CD4-positive, alpha-beta memory T cell (primary cell): ENCODE measurements at places on chromosomes 5 and 9. TPM values are rescaled to one million over a fixed set of nuclear protein-coding genes. Genes with fewer than 3 reads are reported as not detected.

DNA sequence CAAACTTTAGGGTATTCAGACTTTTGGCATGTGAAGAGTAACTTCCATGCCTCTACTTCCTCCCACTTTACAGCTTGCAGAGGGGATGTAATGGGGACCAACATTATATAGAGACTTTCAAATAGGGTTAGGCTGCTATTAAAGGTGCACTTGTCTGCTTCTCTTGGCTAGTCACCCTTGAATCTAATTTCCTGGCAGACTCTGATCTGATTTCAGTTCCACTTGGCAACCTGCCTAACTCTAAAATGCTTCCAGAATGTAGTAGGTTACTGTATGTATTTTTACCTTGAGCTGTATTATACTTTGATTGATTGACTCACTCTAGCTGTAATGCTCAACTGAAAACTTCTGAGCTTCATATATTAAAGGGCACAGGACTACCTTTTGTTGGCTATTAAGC, 693.4 kb downstream of the KCTD16 start:
- no peak for DNase-seq

- DNase-seq: no peak
Measured at GRCh38 chr5:14261856-14262611, 118.9 kb downstream of the TRIO start.

DNA sequence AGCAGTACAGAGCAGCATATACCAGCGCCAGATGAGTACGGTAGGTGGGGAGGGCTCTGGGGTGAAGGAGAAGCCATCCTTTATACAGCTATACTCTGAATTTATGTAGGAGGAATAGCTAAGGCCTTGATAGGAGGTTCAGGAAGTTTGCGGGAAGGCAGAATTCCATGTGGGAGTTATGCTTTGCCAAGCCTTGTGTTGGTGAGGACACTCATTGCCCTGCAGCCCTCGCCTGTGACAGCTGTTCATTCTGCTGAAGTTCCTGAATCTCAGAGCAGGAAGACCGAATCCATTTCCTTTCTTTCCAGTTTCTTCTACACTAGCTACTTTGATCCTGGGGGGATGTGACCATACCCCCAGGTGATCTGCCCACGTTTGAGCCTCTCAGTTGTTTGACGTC, 7.7 kb downstream of the MFAP3 start:
- DNase-seq: no peak

DNA sequence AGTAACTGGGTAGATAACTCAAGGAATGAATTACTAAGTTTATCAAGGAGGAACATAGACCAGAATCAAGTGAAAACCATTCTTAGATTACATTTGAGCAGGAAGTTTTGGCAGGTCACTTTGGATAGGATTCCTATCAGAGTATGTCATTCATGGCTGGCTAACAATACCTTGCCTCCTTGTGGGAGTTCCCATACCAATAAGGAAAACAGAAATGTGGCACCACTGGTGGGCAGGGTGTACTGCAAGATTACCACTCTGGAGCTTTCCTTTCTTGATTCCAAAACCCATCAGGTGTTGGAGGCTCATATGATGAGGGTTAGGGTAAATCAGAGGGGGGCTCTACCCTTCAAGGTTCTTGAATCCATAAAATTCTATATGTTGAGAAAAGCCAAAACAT, 18.6 kb upstream of the SPATA31D1 start:
- DNase-seq: no peak

GRCh38 chr5:73793911-73794310, 167.9 kb downstream of the ARHGEF28 start:
- no peak for DNase-seq

GRCh38 chr5:113809626-113810025, 296.1 kb downstream of the YTHDC2 start:
- no peak for DNase-seq

DNA sequence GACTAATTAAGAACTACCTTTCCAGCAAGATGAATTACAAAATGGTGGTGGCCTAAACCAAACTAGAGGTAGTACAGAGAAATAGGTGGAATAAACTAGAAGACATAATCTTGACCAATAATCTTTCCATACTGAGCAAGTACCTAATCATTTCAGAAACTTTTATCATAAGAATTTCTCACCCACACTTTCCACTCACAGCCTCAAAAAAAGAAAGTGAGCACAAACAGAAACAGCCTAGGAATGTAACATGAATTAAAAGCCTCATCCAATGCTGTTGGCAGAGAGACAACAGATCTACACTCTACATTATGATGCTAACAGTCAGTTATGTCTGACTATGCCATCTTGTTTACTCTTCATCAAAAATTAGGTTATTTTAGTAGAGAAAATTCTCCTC, 1.3 kb downstream of the RNF38 start:
- no peak for DNase-seq

DNA sequence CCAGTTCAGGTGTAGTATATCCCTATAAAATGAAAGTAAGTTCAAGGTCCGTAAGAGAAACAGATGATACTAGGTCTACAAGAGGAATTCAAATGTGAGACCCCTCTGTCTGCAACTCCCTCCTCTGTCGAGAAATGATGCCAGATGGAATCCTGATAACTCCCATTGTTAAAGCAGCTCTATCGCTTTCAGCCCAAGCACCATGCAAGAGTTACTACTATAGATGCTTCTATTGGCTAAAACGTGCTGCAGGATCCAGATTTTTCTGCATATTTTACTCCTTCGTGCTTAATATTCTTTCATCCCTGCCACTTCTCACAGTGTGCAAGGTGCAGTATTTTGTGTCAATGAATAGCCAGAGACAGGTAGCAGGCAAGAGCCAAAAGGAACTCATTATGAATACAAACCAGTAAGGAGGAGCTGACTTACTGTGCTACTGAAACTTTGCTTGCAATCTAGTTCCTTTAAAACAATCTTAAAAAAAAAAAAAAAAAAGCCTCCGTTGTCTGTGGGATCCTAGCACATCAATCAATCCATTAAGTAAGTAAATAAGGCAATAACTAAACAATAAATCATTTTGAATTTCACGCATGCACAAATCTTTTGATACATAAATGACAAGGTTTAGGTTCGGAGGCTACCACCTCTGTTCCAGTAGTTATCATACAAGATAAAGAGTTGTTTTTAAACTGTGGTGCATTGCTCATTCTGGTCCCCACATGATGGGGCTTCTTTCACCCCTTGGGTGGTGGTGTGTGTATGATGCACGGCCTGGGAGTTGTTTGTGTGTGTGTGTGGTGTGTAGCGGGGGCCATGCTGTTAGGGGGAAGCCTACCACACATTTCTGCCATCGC, 151.1 kb upstream of the MPDZ start:
- DNase-seq: no peak

DNA sequence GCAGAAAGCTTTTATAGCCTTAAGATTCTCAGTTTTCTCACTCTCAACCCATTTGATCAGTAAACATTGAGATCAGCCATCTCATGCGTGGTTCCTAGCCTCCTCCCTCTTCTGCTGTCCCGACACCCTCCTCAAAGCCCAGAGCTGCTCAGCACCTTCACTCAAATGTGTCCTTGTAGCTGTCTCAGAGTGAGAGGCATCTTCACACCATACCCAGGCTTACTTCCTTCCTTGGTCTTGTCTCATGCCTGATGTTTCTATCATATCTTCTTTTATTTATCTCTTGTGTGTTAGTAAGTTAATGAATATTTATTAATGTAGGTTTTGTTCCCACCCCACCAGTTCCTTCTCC, 72.4 kb upstream of the SNX2 start:
- DNase-seq: no peak

Gene DDX4
- total RNA-seq: not detected

- DNase-seq: no peak
Measured at GRCh38 chr5:110377361-110377760, 349.1 kb downstream of the TMEM232 start.

DNA sequence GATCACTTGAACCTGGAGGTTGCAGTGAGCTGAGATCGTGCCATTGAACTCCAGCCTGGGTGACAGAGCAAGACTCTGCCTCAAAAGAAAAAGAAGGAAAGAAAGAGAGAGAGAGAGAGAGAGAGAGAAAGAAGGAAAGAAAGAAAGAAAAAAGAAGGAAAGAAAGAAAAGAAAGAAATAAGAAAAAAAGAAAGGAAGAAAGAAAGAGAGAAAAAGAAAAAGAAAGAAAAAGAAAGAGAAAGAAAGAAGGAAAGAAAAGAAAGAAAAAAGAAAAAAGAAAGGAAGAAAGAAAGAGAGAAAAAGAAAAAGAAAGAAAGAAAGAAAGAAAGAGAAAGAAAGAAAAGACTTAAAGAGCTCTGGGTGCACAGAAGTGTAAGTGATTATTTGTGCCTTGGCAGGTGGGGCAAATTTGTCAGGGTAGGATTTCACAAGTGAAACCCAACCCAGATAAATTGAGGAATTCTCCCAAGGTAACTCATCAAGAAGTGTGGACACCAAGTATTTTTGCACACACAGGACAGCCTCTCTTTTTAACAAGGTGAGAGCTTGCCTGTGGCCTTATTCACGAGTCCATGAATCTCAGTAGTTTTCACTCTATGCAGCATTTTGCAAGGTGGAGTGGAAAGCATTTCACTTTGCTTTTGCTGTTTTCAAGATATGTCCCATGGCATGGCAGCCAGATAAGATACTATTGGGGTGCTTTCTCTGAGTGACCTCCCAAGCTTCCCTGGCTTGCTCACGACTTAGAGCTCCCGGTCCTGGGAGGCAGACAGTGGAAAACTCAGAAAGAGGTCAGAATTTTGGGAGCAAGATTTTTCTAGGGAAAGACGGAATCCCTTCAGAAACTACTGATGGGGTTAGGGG, 57.8 kb downstream of the C9orf153 start:
- DNase-seq: no peak
